Bronchus fibroblast of lung (primary cell): ENCODE measurements at places on chromosomes 3 and 15. TPM values are rescaled to one million over a fixed set of nuclear protein-coding genes. Genes with fewer than 3 reads are reported as not detected.

KCNAB1 gene
- not detected in 2 replicates for total RNA-seq

GPR62 gene
- total RNA-seq, result 0.15 and 0.34 TPM in 2 replicates

GOLGA8S gene
- total RNA-seq, result not detected in 2 replicates

TLR9 gene
- under 0.01 TPM in 1 of 2 replicates, not detected in the other for total RNA-seq

LRRIQ4 gene
- not detected in 2 replicates for total RNA-seq

TMC3 gene
- total RNA-seq, result not detected in 2 replicates

IMPG2 gene
- total RNA-seq, result under 0.01 TPM in 2 replicates

SAMD7 gene
- total RNA-seq, result not detected in 2 replicates

GAP43 gene
- total RNA-seq, result 0.45 and 0.50 TPM in 2 replicates

SCN5A gene
- 0.30 and 0.34 TPM in 2 replicates for total RNA-seq

ARHGAP11A gene
- 23.3 and 32.6 TPM in 2 replicates for total RNA-seq

PLCB2 gene
- 0.74 and 2.2 TPM in 2 replicates for total RNA-seq

CPLX3 gene
- total RNA-seq, result not detected in 2 replicates

LEKR1 gene
- total RNA-seq, result 0.17 and 0.45 TPM in 2 replicates

FBXW12 gene
- total RNA-seq, result not detected in 2 replicates

ANKRD63 gene
- not detected in 2 replicates for total RNA-seq

TLE3 gene
- 29.0 and 29.9 TPM in 2 replicates for total RNA-seq

KBTBD13 gene
- total RNA-seq, result not detected in 2 replicates

FEZF2 gene
- total RNA-seq, result not detected in 2 replicates

IL16 gene
- 0.34 and 1.0 TPM in 2 replicates for total RNA-seq

PCCB gene
- 50.8 and 52.0 TPM in 2 replicates for total RNA-seq

GCNT3 gene
- total RNA-seq, result not detected in 2 replicates

GMPPB gene
- 48.8 and 50.3 TPM in 2 replicates for total RNA-seq

CHST13 gene
- not detected in 2 replicates for total RNA-seq

PLSCR4 gene
- total RNA-seq, result 4.2 and 4.6 TPM in 2 replicates

PRR20G gene
- total RNA-seq, result not detected in 2 replicates

HHLA2 gene
- total RNA-seq, result not detected in 2 replicates

CAMKV gene
- not detected in 2 replicates for total RNA-seq

GREM1 gene
- total RNA-seq, result 25.0 and 26.1 TPM in 2 replicates

ZNF502 gene
- total RNA-seq, result 1.6 and 1.7 TPM in 2 replicates

UPK1B gene
- total RNA-seq, result not detected in 2 replicates

GHSR gene
- not detected in 2 replicates for total RNA-seq

DZIP1L gene
- 9.2 and 13.6 TPM in 2 replicates for total RNA-seq

ANP32A gene
- 65.2 and 80.1 TPM in 2 replicates for total RNA-seq

CCR9 gene
- not detected in 2 replicates for total RNA-seq

INSYN1 gene
- 0.17 and 0.30 TPM in 2 replicates for total RNA-seq

SLC12A1 gene
- not detected in 2 replicates for total RNA-seq

LRRC3B gene
- total RNA-seq, result not detected in 2 replicates

SLC6A11 gene
- total RNA-seq, result not detected in 2 replicates

ALDH1A2 gene
- 0.30 and 0.84 TPM in 2 replicates for total RNA-seq

GJD2 gene
- not detected in 2 replicates for total RNA-seq

PSMA4 gene
- total RNA-seq, result 217 and 237 TPM in 2 replicates

ADIPOQ gene
- total RNA-seq, result not detected in 2 replicates

WDR49 gene
- not detected in 2 replicates for total RNA-seq

COL7A1 gene
- 22.1 and 29.3 TPM in 2 replicates for total RNA-seq

KATNBL1 gene
- 34.5 and 42.2 TPM in 2 replicates for total RNA-seq

SMAD6 gene
- 4.7 and 7.1 TPM in 2 replicates for total RNA-seq
